ENCODE measurements at places on chromosomes 5 and 9.

DNA sequence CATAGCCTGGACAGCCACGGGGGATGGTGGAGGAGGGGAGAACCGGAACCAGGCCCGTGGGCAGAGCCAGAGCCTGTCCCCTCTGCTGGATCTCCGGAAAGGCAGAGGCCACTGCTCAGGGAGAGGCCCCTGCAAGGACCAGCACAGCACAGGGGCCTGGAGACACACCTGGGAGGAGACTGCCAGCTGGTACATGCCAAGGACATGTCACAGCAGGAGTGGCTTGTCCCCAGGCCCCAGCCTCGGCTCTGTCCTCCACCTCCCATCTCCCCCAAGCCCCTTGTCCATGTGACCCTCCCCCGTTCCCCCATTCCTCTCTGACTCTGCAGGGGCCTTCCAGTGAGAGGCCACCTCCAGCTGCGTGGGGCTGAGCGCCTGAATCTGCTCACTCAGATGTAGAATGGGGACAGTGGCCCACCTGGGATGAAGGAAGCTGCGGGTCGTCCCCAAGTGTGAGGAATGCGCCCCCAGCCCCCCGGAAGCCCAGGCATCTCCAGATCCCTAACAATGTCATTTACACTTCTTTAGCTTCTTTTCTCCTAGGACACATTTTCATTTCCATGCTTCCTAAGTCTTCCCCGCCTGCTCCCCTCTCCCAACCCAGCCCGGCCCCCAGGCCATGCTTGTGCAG is 349.6 kb upstream of the IRX2 start:
- DNase-seq: no peak

GRCh38 chr9:105053209-105053652 is 125.3 kb upstream of the ABCA1 start:
- DNase-seq: no peak

DNA sequence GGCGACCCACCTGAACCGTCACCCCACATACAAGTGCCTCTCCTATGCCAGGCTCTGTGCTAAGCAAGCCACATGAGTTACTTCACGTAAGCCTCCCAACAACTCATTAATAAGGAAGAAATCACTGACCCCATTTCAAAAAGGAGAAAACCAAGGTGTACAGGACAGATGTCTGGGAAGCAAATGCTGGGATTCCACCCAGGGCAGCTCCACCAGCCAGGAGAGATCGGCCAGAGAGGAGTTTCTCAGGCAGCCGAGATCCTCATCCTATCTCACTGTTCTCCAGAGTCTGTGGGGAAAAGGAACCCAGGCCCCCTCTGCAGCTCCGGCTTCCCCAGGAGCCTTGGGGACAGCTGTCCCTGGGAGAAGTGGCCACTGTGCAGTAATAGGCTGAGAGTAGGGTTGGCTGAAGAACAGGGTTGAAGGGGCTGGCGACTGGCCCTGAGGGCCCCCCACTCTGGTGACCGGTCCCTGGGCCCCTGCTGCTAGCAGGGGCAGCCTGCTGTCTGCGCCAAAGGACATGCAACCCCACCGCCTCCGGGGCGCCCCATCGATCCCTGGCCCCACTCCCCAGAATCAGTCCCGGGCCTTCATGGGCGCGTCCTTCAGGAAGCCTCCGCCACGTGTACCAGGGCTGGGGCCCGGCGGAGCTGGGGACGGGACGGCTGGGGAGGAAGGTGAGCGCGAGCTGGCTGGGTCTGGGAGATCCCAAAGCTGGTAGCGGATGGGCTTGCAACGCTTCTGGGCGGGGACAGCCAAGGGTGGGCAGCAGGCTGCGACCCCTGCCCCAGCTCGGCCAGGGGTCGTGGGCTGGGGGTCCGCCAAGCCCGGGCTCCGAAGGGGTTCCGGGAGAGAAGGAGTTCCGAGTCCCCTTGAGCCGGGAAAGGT is 44.1 kb upstream of the STXBP1 start:
- peak; percentile 12 for DNase-seq

DNA sequence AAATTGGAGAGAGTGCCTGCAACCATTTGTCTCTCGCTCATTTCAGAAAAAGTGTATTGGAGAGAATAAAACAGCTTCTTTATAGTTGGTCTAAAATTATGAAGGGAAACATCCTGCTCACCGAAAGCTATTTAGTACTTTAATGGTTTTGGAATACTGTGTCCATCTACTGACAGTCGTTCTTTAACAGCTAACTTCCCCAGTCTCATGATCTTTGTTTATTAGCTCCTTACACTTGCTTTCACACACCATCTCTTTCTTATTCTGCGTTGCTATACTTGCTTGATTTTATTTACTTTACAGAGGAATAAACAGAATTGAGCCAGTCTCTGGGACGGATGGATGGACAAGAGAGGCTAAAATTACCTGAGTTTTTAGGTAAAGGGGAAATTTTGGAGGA is 229.3 kb downstream of the CCDC171 start:
- no peak for DNase-seq

- DNase-seq: no peak
Observed at GRCh38 chr5:173688703-173689102, 72.3 kb upstream of the BOD1 start.

GRCh38 chr5:170265522-170265921 is 32.1 kb downstream of the LCP2 start:
- DNase-seq: no peak

- DNase-seq: peak; percentile 59
Observed at GRCh38 chr5:14628346-14628745, 36.2 kb upstream of the OTULIN start.

DNA sequence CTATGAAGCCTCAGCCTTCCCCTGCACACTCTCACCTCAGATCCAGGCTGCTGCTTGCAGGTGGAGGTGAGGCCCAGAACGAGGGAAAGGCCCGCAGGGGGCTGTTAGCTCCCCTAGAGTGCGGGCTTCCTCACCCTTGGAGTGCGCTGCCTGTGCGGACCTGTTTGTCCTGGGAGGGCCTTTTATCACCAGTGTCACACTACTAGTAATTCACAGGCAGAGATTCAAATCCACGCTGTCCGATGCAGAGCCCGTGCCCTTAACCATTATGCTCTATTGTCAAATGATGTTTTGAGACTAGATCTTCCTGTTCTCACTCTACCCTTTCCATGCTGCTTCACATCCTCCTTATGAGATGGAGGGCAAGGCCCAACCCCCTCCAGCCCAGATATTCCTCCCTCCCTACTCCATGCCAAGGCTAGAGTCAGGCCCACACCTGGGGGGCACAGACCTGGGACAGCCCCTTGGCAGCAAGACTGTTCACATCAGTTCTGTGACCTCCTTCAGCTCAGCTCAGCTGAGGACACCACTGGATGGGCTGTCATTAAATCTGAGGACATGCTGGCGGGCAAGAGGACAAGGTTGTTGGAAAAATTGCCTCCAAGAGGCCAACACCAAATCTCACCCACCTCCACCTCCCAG is 112.8 kb upstream of the SPOCK1 start:
- no peak for DNase-seq

Data from activated CD4-positive, alpha-beta T cell treated with anti-CD3 and anti-CD28 coated beads, Interleukin-2, amount 50 U/mL, for 1 hour (primary cell).